Astrocyte (in vitro differentiated cells and primary cell): ENCODE measurements at places on chromosomes 7 and 10. TPM values are rescaled to one million over a fixed set of nuclear protein-coding genes. Genes with fewer than 3 reads are reported as not detected.

Gene PIK3CG
- total RNA-seq: 0.10 and 0.82 TPM in 2 replicates

Gene POM121L12
- total RNA-seq: not detected in 2 replicates

Gene GPR85
- total RNA-seq: 0.73 and 1.3 TPM in 2 replicates

Gene PKD2L1
- not detected in 2 replicates for total RNA-seq

Gene HECW1
- total RNA-seq: 2.3 and 3.3 TPM in 2 replicates

DNA sequence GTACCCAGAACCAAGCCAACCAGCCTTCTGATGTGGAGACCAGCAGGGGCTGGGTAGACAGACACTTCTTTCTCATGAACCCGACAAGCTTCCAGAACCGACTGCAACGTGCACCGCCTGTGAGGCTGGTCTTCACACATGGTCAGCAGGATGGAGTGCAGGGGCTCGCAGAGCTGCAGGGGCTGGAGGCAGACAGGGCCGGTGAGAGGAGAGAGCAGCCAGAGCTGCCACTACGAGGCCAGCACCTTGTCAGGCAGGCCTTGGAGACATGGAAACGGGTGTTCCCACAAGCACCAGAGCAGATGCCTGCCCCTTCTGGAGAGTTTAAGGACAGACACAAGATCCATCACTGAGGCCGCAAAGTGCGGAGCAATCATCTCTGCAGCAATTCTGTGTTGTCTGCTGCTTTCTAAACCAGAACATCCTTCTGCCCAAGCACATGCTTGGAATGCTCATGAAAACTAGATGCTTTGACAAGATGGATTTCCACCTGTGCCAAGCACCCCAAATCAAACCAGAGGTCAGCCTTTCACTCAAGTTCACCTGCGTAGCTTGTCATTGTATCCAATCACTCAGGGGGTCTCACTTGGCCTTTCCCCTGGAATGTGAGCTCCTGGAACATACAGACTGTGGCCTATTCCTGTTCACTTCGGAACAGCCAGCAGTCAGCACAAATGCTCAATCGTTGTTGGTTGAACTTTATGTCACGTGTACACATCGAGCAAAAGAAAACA, 32.2 kb downstream of the FRMPD2 start:
- DNase-seq: no peak

GRCh38 chr7:112088484-112089016, 117.6 kb downstream of the DOCK4 start:
- DNase-seq: no peak

DNA sequence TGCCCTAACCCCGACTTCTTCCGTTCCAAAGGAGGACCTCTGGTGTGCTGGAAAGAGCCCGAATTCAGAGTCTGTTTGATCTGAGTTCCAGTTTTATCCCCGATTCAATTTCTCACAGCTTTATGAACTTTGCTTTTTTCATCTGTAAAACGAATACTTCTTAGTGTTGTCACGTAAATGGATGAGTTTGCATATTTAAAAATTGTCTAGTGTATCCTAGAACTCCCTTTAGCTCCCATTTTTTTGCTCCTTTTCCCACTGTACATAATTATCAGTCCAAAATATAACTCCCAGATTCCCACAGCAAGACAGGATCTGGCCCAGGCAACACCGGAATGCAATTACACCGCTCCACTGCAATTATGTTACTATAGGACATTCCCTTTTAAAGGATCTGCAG, 80.7 kb upstream of the ARHGAP21 start:
- DNase-seq: no peak

DNA sequence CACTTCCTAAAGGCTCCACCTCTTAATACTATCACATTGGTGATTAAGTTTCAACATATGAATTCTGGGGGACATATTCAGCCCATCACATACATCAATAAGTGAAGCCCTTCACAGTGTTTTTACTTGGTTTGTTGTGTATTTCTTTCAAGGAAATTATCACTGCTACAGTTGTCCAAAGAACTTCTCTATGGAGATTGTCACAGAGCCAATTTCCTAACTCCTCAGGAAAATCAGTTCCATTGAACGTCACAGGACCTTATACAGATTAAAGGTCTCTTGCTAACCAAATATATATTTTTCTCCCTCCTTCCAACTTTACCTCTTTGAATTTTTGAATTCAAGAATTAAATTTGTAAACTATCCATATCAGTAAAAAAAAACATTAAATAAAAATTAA, 114.3 kb downstream of the LRRN3 start:
- DNase-seq: no peak

DNA sequence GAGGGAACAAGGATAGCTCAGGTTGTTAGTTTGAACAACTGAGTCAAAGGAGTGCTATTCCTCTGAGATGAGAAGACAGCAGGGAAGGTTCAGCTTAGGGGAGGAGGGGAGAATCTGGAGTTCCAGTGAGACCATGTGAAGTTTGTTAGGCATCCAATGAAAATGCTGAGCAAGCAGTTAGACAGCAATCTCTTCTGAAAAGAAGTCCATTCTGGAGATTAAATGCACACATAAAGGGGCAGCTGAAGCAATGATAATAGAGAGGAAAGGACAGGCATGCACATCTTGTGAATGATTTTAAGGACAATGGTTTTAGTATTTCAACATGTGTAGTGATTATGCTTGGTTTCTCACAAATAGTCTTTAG, 89.7 kb upstream of the GHITM start:
- DNase-seq: no peak

DNA sequence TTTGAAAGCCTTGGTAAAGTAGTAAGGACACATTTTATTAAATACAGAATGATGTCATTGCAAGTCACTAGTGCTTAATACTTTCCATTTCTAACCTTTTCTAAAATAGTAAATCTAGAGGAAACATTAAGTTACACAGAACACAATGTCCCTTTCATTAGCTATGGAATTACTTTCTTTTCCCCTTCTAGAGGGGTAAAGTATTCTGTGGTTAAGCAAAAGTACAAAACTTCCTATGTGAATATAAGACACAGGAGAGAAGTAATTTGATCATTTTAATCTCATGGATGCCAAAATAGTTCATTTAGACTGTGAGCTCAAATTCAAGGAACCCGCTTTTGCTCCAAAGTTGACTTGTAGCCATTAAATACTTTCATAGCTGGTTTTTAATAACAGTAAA, 49.8 kb downstream of the SEMA3E start:
- DNase-seq: no peak

DNA sequence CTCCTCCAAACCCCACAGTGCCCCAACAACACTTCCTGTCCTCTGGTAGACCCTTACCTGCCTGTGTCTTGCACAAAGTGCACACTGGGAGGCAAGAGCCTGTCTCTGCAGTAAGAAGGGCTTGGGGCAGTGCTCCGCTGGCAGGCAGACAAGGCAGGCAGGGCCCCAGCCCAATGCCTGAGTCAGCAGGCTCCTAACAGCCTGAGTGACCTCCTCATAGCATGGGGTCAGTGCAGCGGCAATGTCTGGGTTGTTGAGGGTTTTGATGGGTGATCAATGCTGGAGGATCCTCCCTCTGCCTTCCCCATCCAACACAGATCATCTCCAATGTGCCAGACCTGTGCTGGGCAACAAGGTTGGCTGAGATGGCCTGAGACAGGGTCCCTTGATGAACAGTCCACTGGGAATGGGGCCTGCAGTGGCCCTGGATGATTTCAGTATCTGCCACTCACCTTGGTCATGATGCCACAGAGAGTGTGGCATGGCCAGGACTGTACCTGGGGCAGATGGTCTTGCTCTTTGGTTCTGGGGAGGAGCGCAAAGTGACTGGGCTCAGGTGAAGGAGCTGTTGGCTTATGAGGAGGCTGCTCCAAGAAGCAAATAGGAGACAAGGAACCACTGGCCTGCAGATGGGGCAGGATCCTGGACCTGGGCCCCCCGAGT, 55.6 kb upstream of the CAMK2B start:
- DNase-seq: peak; percentile 32

DNA sequence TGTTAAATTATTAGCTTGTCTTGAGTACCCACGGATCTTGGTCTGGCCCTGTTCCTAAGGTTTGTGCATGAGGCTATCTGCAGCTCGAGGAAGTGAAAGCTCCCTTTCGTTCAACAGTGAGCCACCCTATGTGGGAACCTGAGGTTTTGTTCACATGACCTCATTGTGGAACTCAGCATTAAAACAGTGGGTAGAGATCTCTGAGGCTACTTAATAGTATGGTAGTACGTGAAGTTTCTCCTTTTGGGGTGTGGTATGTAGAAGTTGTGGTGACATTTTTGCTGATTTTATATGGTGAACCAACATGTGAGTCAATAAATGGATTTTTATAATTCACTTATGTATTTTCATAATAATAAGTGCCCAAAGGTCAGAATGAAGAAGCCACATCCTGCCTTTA, 252.7 kb upstream of the FERD3L start:
- peak; percentile 26 for DNase-seq

- no peak for DNase-seq
Measured at GRCh38 chr10:44070282-44070681, 314.6 kb downstream of the CXCL12 start.

DNA sequence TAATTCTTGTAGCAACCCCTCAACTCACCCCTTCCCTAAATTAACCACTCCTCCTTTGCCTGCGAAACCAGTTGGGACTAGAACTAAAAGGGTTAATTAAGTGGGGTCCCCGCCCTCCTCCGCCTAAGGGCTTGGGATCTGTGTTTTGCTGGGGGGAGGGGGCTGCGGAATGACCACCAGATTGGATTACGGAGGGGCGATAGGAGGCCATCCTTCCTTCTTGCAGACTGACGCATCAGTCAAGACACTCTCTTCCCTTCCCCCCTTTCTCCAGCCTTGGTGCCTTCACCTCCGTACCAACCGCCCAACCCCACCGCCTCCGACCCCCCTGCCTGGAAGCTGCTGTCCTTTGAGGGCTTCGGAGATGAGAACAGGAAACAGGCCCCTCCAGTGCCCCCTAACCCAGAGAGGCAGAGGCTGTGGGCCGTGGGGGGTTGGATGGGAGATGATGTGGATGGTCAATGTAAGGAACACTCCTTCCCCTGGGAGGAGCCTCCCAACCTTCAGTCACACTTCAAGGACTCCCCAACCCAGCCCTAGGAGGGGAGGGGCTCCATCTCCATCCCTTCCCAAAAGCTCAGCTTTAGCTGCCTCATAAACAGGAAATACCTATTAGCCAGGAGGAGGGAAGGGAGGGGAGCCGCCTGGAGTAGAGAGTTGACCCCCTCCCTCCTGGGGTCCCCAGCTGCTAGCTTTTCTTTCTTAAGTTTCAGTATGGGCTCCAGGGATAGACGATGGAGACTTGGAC, 997 bp upstream of the LDB1 start:
- DNase-seq: peak; percentile 71
